ENCODE measurements at places on chromosomes 3 and 15. TPM values are rescaled to one million over a fixed set of nuclear protein-coding genes. Genes with fewer than 3 reads are reported as not detected.

GOLGA8T gene
- total RNA-seq, result not detected

HYKK gene
- 4.7 TPM for total RNA-seq

FES gene
- total RNA-seq, result 17.9 TPM

HES1 gene
- total RNA-seq, result 145 TPM

IVD gene
- 14.2 TPM for total RNA-seq
